ENCODE measurements at places on chromosomes 16 and 17. TPM values are rescaled to one million over a fixed set of nuclear protein-coding genes. Genes with fewer than 3 reads are reported as not detected.

The KRTAP4-6 gene
- total RNA-seq: not detected

The OR1F1 gene
- total RNA-seq: not detected

- H3K27me3 ChIP-seq: peaks cover 3% of the 10 kb centered on the region
- H3K36me3 ChIP-seq: no peaks in the 10 kb centered on the region
- H3K27ac ChIP-seq: no peak overlapping the region
- no peaks in the 10 kb centered on the region for H3K4me1 ChIP-seq
Observed at GRCh38 chr17:54864636-54865356, 35.9 kb upstream of the TOM1L1 start.

DNA sequence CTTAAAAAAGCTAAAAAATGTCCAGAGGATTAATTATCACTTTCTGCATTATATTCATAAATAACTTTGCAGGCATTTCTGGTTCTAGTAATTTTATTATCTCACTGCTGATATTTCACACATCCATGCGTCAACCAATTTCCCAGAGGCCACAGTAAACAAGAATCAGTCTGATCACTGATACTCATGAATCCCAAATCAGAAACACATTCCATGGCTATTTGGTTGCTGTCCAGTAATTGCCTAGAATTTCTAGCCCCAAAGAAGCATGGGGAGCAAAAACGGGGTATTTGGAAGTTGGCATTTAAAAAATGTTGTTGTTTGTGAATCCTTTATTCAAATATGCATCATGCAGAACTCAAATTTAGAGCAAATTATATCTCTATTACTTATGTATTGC lies 244.8 kb downstream of the CDH8 start:
- no peaks in the 10 kb centered on the region for H3K4me1 ChIP-seq
- no peak overlapping the region for H3K4me3 ChIP-seq
- no peaks in the 10 kb centered on the region for H3K27me3 ChIP-seq
- no peaks in the 10 kb centered on the region for H3K36me3 ChIP-seq

DNA sequence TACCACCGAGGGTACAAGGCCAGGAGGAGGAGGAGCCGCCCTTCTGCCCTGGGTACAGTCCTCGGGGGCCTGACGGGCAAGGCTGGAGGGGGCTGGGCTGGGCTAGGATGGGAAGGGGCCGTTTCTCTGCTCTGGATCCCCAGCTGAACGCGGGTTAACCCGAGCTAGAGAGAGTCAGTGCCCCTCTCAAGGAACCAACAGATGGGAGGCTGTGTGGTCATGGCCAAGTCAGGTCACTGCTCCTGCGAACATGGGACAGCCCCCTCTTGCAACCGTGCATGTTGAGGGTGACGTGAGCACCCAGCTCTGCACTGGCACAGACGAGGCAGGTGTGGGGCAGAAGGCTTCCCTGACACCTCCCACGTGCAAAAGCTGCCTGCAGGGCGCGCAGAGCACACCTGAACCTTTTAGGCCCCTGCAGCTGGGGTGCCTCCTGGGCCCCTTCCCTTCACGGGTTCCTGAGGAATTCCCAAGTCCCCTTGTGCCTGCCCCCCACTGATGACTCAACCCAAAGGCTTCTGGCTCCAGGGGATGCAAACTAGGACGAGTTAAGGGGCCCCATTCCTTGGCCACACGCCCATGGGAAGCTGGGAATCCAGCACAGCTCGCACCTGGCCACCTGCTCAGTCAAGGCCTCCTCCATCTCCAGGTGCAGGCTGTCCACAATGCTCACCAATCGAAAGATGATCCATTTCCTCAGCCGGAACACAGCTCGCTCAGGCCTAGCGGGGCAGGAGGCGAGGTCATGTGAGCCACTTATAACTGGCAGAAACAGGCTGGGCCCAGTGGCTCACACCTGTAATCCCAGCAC lies 6.3 kb downstream of the MYBBP1A start:
- H3K4me1 ChIP-seq: peaks cover 4% of the 10 kb centered on the region
- DNase-seq: no peak
- peaks cover 32% of the 10 kb centered on the region for H3K36me3 ChIP-seq
- no peak overlapping the region for H3K27ac ChIP-seq

- H3K27ac ChIP-seq: no peak overlapping the region
- no peak for DNase-seq
- H3K27me3 ChIP-seq: no peaks in the 10 kb centered on the region
- H3K4me1 ChIP-seq: peaks cover 41% of the 10 kb centered on the region
- peaks cover 6% of the 10 kb centered on the region for H3K36me3 ChIP-seq
- H3K4me3 ChIP-seq: no peak overlapping the region
Observed at GRCh38 chr17:46024590-46024989, 25.5 kb downstream of the STH start.

DNA sequence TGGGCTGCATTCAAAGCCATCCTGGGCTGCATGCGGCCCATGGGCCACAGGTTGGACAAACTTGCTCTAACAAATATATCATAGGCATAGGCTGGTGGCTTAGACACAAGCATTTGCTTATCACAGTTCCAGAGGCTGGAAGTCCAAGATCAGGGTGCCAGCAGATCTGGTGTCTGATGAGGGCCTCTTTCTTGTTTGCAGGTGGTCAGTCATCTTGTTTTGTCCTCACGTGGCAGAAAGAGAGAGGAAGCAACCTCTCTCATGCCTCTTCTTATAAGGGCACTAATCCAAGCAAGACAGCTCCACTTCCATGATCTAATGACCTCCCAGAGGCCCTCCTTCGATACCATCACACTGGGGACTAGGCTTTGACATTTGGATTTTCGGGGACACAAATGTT lies 238.7 kb upstream of the TNRC6C start:
- no peak overlapping the region for H3K4me3 ChIP-seq
- no peak overlapping the region for H3K27ac ChIP-seq
- H3K4me1 ChIP-seq: no peaks in the 10 kb centered on the region
- H3K27me3 ChIP-seq: peaks cover 21% of the 10 kb centered on the region

The SHCBP1 gene
- 51.0 TPM for total RNA-seq

DNA sequence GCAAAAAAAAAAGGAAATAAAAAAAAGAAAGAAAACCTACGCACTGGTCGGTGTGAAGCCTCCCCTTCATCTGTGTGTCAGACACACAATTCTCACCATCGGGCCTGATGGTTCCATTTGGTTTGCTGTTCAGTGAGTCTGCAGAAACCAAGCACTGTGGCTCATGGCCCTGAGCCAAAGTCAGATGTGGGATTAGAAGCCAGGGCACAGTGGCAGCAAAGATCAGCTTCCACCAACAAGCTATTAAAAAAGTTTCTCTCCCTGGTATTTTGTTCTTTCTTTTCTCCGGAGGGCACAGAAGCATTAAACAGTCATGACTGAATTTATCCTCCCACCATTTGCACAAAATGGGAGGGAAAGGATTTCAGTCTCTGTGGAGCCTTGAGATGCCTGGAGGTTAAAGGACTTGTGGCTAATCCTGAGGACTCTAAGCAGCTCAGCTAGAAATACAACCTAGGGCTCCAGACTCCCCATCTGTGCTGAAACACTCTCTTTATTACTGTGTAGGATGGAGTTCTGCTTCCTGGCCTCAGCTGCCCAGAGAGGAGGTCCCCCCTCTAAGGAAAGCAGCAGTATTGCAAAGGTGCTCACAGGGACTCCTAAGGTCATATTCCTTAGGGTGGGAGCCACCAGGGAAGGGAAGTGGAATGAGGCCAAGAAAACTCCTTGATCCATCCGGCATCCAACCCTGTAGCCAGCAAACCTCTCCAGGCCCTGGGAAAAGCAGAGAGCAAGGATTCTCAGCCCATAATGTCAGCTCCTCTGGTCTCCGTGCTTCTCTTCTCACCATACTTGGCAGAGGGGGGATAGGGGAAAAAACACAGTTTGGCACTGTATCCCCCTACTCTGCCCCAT lies 28.2 kb downstream of the SLC39A11 start:
- no peaks in the 10 kb centered on the region for H3K27me3 ChIP-seq
- H3K27ac ChIP-seq: no peak overlapping the region
- H3K4me1 ChIP-seq: no peaks in the 10 kb centered on the region

The NRN1L gene
- 1.3 TPM for total RNA-seq

GRCh38 chr17:7233701-7234082 lies 625 bp downstream of the DVL2 start:
- H3K27me3 ChIP-seq: no peaks in the 10 kb centered on the region
- H3K36me3 ChIP-seq: peaks cover 48% of the 10 kb centered on the region
- DNase-seq: no peak
- H3K27ac ChIP-seq: peak overlapping the region; percentile 81

The SPATA32 gene
- 0.20 TPM for total RNA-seq

The KRTAP16-1 gene
- not detected for total RNA-seq

The TOX3 gene
- total RNA-seq: not detected

- no peaks in the 10 kb centered on the region for H3K36me3 ChIP-seq
- H3K27me3 ChIP-seq: peaks cover 3% of the 10 kb centered on the region
- DNase-seq: no peak
- H3K4me1 ChIP-seq: no peaks in the 10 kb centered on the region
- no peak overlapping the region for H3K4me3 ChIP-seq
Observed at GRCh38 chr17:33202021-33202420, 91.1 kb downstream of the ASIC2 start.

DNA sequence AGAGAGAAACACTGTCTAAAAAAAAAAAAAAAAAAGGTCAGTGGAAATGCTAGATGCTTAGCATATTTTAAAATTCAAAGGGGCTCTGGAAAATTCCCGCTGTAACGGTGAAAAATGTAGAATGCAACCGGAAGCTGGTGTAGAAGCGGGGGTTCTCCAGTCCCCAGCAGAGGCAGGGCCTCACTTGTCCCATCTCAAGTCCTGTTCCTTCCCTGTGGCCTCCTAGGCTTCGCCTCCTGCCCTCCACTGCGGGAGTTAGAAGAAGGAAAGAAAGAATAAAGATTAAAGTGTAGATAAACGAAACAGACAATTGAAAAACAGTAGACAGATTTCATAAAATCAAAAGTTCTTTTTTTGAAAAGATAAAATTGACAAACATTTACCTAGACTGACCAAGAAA lies 14.8 kb upstream of the ZNF287 start:
- peak overlapping the region; percentile 12 for H3K27ac ChIP-seq
- peaks cover 39% of the 10 kb centered on the region for H3K27me3 ChIP-seq
- peak overlapping the region; percentile 65 for H3K4me3 ChIP-seq
- H3K4me1 ChIP-seq: peaks cover 20% of the 10 kb centered on the region
- no peak for DNase-seq

DNA sequence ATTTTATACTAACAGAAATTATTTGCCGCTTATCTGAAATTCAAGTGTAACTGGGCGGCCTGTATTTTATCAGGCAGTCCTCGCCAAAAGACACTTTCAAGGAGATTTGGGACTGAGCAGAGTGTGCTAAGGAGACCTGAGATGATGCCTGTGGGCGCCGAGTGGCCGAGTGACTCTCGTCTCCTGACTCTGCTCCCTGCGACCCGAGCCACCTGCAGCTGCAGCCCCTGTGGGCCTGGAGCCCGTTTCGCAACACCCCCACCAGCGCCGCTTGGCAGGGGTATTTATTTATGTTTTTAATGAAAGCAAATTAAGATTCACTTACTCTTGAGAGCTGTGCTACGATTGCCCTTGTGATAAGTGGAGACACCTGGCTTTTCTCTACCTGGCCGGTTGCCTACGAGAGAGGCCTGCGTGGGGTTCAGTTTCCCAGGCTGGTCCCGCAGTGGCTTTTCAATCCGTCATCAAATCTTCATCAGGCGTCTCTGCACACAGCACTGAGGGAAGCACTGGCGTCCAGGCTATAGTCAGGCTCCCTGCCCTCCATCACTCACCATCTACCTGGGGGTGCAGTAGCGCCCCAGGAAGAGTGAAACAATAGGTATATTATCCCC lies 124.0 kb downstream of the SEC14L1 start:
- no peak overlapping the region for H3K27ac ChIP-seq
- H3K4me1 ChIP-seq: no peaks in the 10 kb centered on the region
- H3K27me3 ChIP-seq: peaks cover 4% of the 10 kb centered on the region
- DNase-seq: no peak
- no peak overlapping the region for H3K4me3 ChIP-seq

DNA sequence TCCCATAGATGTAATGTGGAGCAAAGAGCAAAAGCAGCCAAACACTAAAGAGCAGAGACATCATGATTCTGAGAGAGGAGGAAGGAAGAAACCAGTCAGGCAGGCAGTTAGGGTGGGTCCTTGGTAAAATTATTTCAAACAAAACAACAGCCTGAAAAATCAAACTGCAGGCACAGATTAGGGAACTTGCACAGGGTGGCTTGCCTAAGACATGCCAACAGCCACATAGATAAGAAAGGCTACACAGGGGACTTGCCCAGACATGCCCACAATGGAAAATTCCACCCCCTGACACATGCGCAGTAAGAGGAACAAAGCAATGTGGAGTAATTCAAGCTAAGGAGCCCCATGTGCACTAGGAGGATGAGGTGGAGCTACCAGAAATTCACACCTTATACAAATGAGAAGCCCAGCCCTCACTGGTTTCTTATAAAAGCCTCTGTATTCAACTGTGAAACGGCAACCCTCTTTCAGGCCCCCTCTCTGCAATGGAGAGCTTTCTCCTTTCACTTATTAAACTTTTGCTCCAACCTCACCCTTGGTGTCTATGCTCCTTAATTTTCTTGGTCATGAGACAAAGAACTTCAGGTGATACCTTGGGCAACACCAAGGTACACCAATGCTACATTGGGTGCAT lies 7.3 kb upstream of the GAS7 start:
- H3K27ac ChIP-seq: no peak overlapping the region
- H3K4me3 ChIP-seq: no peak overlapping the region
- peaks cover 4% of the 10 kb centered on the region for H3K36me3 ChIP-seq
- DNase-seq: no peak
- H3K27me3 ChIP-seq: peaks cover 3% of the 10 kb centered on the region

DNA sequence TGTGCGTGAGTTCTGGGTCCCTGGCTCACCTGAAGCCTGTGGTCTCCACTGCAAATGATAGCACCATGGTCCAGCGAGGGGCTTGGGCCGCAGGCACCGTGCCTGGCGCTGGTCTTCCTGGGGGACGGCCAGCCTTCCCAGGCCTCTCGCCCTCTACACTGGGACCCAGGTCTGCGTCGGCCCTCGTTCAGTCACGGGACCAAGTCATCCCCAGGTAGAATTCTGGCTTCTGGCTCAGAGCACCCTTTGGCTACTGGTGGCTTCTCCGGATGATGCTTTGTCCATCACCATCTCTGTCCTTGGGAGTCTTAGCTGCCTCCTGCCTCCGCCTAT lies 20.4 kb downstream of the CRAMP1 start:
- H3K27me3 ChIP-seq: no peaks in the 10 kb centered on the region
- H3K4me3 ChIP-seq: no peak overlapping the region
- no peak overlapping the region for H3K27ac ChIP-seq

The TPSD1 gene
- not detected for total RNA-seq

- no peaks in the 10 kb centered on the region for H3K36me3 ChIP-seq
- H3K27me3 ChIP-seq: peaks cover 9% of the 10 kb centered on the region
- no peak for DNase-seq
- H3K4me1 ChIP-seq: no peaks in the 10 kb centered on the region
- no peak overlapping the region for H3K4me3 ChIP-seq
Observed at GRCh38 chr16:3922241-3922640, 41.7 kb upstream of the CREBBP start.

The SLC52A1 gene
- 0.68 TPM for total RNA-seq

The VAT1L gene
- total RNA-seq: not detected

All from activated CD4-positive, alpha-beta memory T cell treated with anti-CD3 and anti-CD28 coated beads, Interleukin-2, amount 10 ng/mL, durations not matched to agents 7 days and 5 days (primary cell).